ENCODE measurements at places on chromosomes 7 and 10.

DNA sequence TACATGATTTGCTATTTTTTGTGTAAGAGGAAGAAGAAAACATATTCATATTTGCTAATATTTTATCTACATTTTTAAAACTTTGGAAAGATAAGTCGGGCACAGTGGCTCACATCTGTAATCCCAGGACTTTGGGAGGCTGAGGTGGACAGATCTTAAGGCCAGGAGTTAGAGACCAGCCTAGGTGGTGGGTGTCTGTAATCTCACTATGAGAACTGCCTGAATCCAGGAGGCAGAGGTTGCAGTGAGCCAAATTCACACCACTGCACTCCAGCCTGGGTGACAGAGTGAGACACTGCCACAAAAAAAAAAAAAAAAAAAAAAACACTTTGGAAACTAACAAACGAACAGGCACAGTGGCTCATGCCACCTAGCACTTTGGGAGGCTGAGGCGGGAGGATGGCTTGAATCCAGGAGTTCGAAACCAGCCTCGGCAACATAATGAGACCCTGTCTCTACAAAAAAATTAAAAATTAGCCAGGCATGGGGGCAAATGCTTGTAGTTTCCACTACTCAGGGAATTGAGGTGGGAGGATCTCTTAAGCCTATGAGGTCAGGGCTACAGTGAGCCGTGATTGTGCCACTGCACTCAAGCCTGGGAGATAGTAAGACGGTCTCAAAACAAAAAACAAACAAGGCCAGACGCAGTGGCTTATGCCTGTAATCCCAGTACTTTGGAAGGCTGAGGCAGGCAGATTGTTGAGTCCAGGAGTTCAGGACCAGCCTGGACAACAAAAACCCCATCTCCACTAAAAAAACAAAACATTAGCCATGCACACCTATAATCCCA lies 25.6 kb downstream of the HERC4 start:
- no peak for DNase-seq

- DNase-seq: no peak
Observed at GRCh38 chr10:78045237-78045636, 11.6 kb downstream of the RPS24 start.

DNA sequence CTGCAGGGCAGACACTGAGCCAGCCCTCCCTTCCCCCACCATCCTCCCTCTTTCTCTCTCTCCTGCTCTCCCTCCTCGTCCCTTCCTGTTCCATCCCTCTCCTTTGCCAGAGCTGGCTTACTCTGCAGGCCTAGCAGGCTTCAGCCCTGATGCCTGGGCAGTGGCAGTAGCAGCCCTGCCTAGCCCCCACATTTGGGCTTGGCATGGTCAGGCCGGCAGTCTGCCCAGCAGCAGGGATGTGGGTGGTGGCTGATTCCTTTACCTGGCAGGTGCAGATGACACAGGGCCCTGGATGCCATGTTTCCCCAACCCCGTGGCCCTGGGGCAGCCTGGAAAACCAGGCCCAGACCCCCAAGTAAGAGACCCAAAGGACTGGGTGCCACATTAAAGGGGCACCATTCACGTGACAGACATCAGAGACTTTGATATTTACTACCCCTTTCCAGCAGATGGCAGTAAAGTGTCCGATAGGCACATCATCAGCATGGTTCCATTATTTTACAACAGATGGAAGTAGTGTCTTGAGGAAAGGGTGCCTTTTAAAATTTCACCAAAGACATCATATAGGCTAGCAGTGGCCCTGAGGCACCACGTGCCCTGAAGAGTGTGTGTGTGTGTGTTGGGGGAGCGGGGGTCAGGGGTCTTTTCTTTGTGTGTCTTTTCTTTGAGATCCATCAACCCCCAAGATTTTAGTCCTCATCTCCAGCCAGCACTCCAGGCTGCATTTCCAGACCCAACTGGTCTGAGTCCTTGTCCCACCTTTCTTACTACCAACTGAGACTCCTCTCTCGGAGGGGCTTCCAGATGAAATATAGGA lies 5.9 kb downstream of the KCP start:
- DNase-seq: no peak

GRCh38 chr7:45484094-45484493 lies 90.1 kb upstream of the ADCY1 start:
- no peak for DNase-seq

GRCh38 chr10:51007781-51008180 lies 66.5 kb upstream of the PRKG1 start:
- no peak for DNase-seq

GRCh38 chr10:51270936-51271530 lies 196.7 kb downstream of the PRKG1 start:
- no peak for DNase-seq

DNA sequence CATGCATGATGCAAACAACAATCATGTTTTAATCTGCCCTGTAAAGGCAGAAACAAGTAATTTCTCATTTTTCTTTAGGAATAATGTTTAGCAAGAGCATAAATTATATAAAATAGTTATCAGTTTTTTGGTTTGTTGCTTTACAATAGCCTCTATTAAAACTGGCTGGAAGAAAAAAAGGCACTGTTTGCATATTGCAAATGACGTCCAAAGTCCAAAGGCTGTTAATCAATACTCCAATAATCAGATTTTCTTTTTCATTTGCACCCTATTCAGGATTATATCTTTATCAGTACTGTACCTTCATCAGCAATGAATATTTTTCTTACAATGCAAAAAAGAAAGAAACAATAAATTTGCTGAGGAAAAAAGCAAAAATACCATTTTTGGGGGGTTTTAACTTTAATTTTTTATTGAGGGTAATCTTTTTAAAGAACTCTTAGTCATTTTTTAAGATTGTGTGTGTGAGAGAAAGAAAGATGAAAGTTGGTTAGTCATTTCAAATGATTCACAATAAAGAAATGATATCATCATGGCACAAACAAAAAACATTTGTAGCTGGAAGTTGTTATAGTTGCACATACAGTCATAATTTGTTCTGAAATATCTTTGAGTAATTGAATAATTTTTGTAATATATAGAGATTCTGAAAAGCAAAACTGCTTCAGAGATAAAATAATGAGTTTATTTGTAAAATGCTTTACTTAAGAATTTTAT lies 44.4 kb upstream of the AKR1C2 start:
- no peak for DNase-seq

- no peak for DNase-seq
Observed at GRCh38 chr10:33376976-33377657, 42.6 kb upstream of the NRP1 start.

DNA sequence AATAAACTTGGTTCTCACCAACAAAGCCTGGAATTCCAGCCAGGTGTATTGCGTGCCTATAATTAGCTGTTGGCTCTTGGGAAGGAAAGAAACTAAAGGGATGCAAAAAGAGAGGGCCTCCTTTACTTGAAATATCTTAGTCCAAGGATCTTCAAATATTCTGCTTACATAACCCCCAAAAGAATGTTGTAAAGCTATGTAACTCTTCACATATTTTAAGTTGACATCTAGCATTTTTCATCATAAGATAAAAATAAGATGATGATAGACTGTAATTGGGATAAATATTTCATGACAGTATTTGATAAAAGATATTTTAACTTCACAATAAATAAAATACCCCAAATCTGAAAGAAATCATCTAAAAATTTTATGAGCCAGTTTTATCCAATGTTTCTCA lies 52.5 kb upstream of the SEPTIN7 start:
- no peak for DNase-seq
